Left ventricle myocardium inferior (tissue), 1 donor: ENCODE measurements at places on chromosomes 3 and 15.

DNA sequence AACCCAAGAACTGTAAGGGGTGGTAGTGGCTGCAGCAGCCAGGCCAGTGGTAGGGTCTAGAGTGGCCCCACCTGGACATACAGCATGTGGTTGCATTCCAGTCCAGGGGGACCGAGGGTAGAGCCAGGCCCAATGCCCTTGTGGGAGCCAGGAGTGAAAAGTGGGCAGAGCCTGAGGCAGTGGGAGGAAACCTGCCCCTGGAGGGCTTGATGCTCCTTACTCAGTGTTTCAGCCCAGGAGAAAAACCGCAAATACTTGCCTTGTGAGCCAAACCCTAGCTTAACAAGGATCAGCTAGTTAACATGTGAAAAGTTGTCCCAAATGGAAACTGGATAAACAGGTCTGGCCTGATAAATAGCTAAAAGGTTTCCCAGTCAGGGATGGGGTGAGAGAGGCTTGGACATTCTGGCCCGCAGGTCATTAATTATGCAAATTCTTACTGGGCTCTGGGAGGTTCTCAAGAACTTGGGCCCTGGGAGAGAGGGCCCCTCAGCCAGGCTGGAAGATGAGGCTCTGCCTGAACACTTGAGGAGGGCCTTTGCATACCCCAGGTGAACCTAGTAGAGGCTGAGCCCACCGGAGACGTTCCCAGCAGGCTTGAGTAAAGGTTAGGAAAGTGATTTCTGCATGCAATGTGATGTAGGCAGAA, 222.1 kb downstream of the THSD4 start:
- no peak for DNase-seq

DNA sequence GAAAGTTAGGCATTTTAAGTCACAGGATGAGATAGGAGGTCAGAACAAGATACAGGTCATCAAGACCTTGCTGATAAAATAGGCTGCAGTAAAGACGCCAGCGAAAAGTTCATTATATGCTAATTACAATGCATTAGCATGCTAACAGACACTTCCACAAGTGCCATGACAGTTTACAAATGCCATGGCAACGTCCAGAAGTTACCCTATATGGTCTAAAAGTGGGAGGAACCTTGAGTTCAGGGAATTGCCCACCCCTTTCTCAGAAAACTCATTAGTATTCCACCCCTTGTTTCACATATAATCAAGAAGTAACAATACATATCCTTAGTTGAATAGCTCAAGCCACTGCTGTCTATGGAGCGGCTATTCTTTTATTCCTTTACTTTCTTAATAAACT, 92.7 kb upstream of the PLXND1 start:
- DNase-seq = no peak

DNA sequence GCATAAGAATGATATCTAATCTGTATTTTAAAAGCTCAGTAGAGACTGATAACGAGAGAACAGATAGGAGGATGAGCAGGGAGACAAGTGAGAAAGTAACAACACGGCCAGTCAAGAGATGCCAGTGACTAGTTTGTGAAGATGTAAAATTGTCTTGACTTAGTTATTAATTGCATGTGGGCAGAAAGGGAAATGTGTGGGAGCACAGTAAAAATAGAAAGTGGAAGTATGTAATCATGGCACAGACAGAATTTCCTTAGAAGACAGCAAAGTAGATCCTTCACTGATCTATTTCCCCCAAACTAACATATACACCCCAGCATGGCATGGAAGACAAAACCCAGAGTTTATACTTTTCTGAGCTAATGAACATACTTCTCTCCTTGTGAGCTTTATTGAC, 344.5 kb downstream of the FGF12 start:
- no peak for DNase-seq

DNA sequence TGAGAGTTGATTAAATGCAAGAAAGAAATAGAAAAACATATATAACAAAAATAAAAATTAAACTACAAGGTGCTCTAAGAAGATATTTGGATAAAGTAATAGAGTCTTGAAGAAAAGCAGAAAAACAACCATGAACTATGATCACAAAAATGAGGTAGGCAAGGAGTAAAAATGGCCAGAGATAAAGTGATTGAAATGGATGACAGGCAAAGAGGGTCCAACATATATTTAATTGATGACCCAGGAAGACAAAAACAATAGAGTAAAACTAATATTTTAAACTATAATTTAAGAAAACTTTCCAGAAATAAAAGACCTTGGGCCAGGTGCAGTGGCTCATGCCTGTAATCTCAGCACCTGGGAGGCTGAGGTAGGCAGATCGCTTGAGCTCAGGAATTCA, 22.1 kb upstream of the WDR49 start:
- DNase-seq = no peak

DNA sequence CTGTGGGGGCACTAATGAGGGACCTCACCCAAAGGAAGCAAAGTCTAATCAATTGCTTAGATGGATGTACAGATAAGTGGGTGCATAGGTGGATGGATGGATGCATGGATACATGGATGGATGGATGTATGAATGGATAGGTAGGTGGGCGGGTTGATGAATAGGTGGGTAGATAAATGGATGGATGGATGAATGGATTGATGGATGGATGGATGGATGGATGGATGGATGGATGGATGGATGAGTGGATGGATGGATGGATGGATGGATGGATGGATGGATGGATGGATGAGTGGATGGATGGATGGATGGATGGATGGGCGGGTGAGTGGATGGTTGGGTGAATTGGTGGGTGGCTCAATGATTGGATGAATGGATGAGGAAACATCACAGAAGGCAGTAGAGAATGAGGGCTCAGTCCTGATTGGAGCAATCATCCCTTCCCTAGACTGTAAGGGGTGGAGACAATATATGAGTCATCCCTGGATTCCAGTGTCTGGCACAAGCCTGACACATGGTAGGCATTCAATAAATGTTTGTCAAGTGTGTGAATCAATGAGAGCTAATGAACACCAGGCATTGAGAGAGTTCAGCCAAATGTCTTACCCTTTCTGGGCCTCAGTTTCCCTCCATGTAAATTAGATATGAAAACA, 40.4 kb upstream of the PXYLP1 start:
- no peak for DNase-seq

- DNase-seq = no peak
Observed at GRCh38 chr3:104102386-104102785, 1264.3 kb upstream of the ALCAM start.
